HAP-1 (cell line): ENCODE measurements at places on chromosomes 5 and 9.

GRCh38 chr5:134552301-134552700, 26.8 kb downstream of the JADE2 start:
- DNase-seq = no peak

DNA sequence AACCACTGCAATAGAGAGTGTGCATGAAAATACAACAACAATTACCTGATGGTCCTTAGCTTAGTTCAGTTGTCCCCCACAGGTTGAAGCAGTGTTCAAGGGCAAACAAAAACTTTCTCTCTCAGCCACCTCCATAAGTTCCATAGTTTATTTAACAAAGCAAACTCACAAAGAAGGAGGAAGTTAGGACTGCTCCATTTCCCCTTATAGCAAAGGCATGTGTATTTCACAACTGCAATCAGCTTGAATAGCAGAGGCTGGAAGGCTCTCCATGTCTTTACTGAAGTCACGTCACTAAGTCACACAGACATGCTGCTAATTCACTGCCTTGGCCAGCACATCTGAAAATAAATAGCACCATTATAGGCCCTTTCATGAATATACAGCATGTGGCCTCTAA, 43.3 kb downstream of the DOCK8 start:
- no peak for DNase-seq

GRCh38 chr5:141778683-141779082, 96.7 kb upstream of the ARAP3 start:
- no peak for DNase-seq

DNA sequence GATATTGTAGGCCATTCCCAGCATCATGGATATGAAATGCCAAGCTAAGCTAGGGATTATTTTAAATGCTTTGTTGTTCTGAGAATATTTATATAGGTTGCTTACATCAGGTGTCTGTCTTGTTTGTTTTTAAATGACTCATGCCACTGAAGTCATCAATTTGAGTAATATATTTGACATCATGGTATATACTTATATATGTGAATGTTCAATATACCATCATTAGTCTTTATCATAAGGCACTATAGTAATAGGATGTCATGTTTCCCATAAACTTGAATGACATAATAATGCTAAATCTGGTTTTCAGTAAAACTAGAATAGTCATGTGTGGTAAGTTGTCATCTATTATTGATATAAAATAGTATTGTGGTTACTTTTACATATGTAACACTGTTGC, 13.1 kb downstream of the C9orf85 start:
- no peak for DNase-seq

DNA sequence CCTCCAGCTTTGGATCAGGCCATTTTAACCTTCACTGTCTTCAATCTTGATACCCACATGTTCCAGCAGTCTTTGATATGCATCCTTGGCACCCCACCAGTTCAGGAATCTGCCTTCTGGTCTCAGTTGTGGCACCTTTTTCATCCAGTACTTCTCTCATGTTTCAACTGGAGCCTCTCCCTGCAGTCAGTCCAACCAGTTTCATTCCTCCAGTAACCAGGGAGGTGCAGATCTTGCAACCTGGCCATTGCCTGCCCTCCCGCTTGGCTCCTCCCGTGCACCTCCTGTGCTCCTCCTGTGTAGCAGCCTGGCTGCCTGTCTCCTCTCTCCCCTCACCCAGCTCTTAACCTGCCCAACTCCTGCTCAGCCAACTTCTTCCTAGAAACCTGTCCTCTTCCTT, 20.2 kb downstream of the FUBP3 start:
- DNase-seq = no peak

DNA sequence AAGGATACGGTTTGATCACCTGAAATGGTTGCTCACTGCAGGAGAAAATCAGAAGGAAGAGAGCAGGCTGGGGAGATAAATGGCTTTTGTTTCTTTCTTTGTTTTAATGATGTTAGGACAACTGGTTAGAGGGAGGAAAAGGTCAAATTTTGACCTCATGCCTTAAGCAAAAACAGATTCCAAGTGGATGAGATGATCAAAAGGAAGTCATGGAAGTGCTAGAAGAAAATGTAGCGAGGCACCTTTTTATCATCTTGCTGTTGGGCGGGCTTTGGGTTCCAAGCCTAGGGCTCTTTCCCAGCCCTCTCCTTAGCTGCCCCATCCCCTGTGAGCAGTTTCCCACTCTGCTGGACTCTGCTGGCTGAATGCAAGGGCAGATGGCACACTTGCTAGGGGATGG, 127.9 kb downstream of the ADAMTS2 start:
- DNase-seq = no peak

GRCh38 chr5:122400938-122401337, 88.9 kb downstream of the SNCAIP start:
- no peak for DNase-seq

DNA sequence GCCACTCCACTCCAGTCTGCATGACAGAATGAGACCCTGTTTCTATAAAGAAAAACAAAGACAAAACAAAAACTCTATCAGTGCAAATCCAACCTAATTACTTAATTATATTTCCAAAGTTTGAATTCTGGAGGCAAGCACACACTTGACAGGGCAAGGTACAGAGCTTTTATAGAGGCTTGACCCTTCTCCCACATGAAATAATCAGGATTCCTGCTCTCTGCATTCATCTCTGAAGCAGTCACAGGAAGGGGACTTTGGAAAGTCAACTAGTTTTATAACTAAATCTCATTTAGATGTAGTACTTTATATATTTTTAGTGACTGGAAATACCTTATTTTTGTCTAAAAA, 91.9 kb upstream of the CHD1 start:
- DNase-seq = no peak

- DNase-seq = no peak
These were observed 1523.1 kb upstream of the CDH9 start for GRCh38 chr5:28561522-28561921.

GRCh38 chr5:2182020-2182419, 299.3 kb upstream of the IRX4 start:
- no peak for DNase-seq

GRCh38 chr5:14635656-14636055, 28.9 kb upstream of the OTULIN start:
- DNase-seq = no peak

DNA sequence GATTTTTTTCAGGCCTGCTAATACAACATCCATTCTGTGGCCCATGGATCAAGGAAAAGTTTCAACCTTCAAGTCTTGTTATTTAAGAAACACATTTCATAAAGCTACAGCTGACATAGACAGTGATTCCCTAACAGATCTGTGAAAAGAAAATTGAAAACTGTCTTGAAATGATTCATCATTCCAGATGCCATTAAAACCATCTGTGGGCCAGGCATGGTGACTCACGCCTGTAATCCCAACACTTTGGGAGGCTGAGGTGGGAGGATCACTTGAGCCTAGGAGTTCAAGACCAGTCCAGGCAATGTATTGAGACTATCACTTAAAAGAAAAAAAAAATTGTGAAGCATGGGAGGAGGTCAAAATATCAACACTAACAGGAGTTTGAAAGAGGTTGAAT, 6.0 kb downstream of the RAPGEF6 start:
- no peak for DNase-seq

DNA sequence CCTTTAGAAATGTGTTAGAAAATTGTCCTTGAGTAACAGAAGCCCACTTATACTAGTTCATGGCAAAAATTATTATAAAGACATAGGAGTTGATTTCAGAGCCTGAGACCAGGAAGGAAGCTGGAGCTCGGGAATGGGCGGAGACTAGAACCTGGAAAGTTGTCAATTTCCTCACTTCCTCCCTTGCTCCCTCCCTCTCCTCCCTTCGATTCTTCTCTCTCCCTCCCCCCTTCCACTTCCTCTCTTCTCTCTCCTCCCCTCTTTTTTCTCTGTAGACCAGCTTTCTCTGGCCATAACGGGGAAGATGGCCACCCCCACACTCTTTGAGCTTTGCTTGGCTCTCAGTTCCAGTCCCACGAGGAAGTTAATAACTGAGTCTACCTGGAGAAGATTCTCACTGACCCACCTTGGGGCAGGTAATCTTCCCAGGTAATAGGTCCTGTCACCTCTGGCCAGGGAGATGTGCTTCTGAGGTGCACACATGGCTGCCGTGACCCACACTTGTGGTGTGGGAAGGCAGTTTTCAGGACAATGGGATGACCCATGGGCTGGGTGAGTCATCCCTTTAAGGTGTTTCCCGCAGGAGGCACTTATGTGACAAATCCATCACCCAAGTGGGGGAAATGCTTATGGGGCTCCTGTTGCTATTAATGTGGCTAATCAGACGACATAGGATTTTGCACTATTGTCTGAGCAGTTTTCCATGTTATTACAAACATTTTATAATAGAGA, 78.7 kb downstream of the HSPA4 start:
- DNase-seq = no peak

- DNase-seq = no peak
These were observed 13.1 kb upstream of the SLC12A7 start for GRCh38 chr5:1125030-1125357.

- DNase-seq = no peak
These were observed 73.5 kb upstream of the ANKRD55 start for GRCh38 chr5:56306433-56307150.

DNA sequence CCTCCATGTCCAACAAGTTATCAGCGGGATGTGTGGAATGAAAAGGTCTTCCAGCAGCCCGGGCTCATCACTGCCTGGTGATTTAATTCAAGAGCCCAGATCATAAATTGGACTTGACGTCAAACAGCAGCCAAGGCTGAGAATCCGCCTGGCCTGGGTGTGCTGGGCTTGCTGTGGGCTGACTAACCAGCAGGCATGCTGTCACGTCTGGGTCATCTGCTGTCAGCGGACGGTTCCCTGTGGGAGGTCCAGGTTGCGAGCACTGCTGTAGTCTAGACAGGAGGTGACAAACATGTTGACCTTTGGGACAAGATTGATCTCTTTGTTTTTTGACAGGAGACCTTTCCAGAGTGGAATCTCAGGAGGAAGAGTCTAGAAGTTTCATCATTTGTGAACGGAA, 289.7 kb downstream of the OSTF1 start:
- DNase-seq = no peak

- DNase-seq = no peak
These were observed 656.8 kb downstream of the IRX1 start for GRCh38 chr5:4252385-4252784.

DNA sequence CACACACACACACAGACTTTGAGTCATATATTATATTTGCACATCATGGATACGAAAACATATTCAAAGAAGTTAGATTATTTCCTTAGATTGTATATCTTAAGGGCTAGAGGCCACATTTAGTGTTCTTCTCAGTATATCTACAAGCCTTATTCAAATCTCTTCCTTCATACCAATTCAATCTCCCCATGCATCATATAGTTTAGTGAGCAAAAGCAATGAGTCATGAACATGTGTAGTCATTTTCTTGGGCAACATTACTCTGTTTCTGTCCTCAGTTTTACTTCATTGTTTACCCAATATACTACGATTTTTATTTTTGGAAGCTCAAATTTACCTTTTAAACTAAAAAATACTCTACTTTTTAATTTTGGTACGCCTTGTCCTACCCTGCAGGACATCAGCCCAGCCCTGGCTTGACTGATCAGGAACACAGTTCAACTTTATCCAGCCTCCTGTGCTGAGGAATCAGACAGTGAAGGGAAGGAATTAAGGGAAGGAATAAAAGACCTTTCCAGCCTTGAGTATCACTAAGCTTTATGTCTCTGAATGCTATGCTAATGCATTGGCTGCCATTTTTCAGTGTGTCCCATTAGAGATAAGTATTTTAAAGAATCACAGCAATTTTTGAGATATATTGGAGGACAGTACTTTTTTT, 101.7 kb upstream of the FST start:
- no peak for DNase-seq

- DNase-seq = no peak
These were observed 126.4 kb upstream of the ICE1 start for GRCh38 chr5:5296051-5296450.

DNA sequence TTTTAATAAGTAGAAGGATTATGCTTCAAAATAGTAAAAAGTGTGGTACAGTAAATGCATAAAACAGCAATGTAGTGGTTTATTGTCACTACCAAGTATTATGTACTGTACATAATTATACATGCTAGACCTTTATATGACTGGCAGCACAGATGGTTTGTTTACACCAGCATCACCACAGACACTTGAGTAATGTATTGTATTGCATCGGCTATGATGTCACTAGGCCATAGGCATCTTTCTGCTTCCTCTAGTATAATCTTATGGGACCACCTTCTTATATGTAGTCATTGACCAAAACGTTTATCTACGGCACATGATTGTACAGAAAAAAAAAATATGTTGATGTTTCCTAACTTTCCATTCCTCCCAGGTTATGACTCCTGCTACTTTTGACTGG, 31.9 kb upstream of the SSBP2 start:
- no peak for DNase-seq

DNA sequence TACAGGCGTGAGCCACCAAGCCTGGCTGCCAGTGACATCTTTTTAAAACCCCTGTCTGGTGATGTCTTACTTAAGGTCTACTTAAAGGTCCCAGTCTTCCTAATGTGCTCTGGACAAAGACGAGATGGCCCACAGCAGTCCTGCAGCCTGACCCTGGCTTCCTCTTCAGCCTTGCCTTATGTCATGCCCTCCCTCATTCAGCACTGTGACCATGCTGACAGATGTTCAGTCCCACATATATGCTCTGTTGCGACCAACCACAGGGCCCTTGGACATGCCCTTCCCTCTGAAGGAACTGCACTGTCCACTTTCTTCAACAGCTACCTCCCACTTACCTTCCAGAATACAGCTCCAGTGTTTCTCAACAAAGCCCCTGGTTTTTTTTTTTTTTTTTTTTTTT, 172.8 kb upstream of the PANK3 start:
- DNase-seq = no peak

DNA sequence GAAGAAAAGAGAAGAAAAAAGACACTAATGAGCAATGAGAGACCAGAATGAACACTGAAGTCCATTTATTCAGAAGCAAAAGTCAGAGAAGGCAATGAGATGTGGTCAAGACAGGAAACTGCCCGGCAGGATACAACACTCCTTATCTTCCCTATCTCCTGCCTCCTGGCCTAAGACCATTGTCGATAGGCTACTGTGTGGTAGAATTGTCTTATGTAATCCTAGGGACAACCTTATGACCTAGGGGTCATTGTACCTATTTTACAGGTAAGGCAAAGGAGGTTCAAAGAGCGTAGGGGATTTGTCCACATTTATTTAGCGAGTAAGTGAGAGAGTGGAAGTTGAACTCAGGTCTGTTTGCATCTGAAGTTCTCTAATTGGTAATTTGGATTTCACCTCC, 63.0 kb upstream of the PTPN3 start:
- no peak for DNase-seq

DNA sequence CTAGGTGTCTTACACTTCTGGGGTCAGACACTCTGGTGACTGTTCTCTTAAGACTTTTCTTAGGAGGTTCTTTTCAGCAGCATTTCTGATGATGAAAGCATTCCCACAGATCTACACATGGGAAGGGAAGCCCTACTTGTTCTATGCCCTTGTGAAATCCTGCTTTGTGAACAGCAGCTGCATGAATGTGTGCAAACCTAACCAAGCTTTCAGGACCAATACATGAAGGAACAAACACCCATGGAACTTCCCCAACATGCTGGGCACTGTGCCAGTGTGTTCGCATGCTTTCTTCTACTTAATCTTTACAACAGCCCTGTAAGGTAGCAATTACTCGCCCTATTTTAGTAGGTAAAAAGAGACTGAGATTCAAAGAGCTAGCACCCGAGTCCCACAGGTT, 439.9 kb upstream of the KLF4 start:
- no peak for DNase-seq

GRCh38 chr5:66198837-66199236, 54.7 kb downstream of the SREK1 start:
- DNase-seq = no peak

GRCh38 chr9:69671311-69671878, 776 bp downstream of the APBA1 start:
- no peak for DNase-seq
